ENCODE measurements at places on chromosomes 3 and 15.

DNA sequence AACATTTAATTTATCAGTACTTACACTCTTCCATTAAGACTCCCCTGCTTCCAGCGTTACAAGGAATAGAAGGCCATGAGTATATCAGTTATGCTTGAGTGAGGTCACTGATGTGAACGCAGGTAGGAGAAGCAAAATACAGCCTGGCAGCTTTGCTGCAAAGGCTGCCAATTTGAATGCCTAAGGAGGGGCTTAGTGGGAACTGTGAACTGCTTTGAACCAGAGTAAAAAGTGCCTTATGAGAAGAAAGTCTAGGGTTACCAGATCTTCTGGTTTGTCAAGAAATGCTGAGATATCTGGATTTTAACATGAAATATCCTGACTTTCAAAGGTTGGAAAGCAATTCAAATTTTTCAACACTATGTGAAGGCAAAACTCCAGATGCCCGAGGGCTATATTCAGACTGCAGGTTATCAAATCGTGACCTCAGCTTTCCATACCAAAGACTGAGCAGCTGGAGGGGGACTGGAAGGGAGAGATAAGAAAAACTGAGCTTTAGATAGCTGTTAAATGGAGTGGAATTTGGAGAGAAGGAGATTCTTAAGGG is 446.3 kb upstream of the NECTIN3 start:
- no peak for DNase-seq

DNA sequence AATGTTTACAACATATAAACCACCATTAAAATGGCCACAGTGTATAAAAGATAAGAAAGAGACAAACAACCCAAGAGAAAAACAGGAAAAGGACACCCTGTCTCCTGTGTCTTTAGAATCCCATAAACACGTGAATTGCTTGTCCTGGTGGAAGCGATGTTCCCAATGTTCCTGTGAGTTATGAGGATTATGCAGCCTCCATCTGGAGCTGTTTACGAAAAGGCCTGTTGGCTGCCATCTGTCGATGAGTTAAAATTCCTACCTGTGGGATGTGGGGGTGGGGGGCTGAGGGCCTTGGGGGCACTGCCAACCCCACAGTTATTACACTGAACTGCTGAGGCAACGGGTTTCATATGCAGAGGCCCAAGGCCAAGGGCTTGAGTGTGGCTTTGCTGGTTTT is 13.6 kb downstream of the NISCH start:
- no peak for DNase-seq

DNA sequence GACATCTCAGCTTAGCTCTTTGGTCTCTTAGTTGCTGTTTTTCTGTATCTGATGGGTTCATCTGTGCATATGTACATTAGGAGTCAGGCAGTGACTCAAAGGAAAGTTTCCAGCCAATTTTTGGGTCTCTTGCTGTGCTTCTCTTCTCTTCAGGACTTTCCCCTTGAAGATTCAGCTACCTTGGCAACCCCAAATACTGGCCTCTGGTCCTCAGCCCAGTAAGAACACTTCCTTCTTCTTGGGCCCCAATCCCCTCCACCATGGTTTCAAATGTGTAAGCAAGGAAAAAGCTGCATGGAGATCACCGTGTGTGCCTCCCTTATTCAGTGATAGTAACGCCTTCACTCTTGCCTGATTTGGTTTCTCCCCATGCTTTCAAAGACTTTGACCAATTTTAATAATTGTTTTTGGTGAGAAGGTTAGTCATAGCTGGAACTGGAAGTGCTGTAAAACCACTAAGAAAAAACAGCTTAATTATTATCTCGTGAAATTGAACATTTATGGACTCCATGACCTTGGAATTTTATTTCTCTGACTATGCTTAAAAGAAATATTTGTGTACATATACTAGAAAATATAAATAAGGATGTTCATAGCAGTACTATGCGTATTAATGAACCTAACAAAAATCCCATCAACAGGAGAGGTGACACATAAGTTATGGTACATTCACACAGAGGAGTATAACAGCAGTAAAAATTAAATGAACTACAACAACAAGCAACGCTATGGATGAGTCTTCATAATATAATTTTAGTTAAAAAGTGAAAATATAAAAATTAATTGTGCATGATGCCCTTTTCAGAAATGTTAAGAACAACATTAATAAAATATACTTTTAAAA is 125.3 kb upstream of the BCL6 start:
- no peak for DNase-seq

DNA sequence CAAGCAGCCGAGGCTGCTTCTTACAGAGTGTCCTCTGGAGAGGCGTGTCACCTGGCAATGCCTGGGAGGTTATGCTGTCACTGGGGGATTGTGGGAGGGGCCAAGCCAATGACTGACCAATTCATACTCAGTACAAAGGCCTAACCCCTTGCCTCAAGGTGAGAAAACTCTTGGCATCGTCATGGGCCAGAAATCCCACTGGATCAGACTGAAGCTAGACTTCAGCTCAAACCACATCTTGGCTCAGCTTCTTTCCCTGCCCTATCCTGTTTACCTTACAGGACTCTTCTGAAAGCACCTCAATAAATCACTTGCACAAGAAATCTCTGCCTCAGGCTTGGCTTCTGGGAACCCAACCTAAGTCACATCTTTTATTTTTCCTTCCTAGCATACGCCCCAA is 9.5 kb downstream of the ANAPC13 start:
- no peak for DNase-seq

DNA sequence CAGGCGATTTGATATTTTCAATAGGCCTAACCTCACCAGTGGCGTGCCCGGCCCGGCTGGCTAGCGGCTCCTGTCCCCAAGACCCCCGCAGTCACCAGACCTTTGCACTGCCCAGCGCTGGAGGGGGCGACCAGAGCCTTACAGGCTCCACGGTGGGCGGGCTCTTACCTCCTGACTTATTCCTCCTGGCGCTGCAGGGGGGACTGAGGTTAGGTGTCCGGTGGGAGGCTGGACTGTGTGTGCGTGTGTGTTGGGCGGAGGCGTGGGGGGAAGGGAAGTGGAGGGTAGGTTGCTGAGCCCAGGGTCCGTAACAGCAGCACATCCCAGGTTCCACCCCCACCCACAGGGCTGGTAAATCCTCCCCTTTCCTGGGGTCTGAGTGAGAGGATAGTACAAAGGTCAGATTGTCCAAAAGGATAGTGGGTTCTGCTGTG is 27.5 kb upstream of the THRB start:
- DNase-seq, result no peak

- DNase-seq, result no peak
Measured at GRCh38 chr3:55899887-55900286, 412.8 kb upstream of the WNT5A start.

GRCh38 chr3:132550579-132551305 is 46.3 kb upstream of the ACKR4 start:
- no peak for DNase-seq

DNA sequence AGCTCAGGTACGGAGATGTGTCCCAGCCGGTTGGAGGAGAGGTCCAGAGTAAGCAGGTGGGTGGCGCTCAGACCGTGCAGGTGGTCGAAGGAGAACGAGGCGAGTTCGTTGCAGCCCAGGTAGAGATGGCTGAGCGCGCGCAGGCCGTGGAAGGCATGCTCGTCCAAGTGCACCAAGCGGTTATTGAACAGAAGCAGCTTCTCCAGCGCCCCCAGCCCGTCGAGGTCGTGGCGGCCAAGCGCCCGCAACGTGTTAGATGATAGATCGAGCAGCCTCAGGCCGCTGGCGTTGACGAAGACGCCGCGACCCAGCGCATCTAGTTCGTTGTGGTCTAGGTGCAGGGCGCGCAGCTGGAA is 648 bp downstream of the AMIGO3 start:
- no peak for DNase-seq

- DNase-seq, result no peak
Measured at GRCh38 chr3:152964911-152965609, 130.1 kb downstream of the P2RY1 start.

GRCh38 chr3:72001758-72002157 is 216.8 kb upstream of the PROK2 start:
- no peak for DNase-seq
